MCF 10A (cell line): ENCODE measurements at places on chromosomes 12 and 14. TPM values are rescaled to one million over a fixed set of nuclear protein-coding genes. Genes with fewer than 3 reads are reported as not detected.
A peak's percentile ranks its signal among the peaks of the same experiment; 100 is the strongest.

FOXN4 gene
- total RNA-seq, result not detected in 2 replicates

RPL10L gene
- not detected in 2 replicates for total RNA-seq

DNA sequence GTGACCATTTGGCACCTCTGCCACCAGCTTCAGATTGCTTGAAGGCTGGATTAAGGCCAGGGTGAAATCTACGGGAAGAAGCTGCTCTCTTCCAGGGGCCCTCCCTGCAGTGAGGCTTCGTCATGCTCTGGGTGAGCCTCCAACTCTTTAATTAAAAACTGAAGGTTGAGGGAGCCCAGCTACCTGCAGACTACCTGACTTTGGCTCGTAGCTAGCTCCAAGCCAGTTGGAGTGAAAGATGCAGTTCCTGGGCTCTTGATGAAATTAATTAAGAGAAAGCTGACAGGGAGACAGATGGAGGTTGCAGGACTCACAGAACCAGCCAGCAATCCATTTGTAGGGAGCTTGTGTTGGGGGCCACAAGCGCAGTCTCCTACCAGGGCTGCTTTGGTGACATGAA, 168.5 kb upstream of the SFSWAP start:
- H3K36me3 ChIP-seq, result no peaks in the 10 kb centered on the region
- H3K27me3 ChIP-seq, result peaks cover 24% of the 10 kb centered on the region
- no peaks in the 10 kb centered on the region for H3K4me1 ChIP-seq
- no peak for DNase-seq
- no peak overlapping the region for H3K27ac ChIP-seq

- DNase-seq, result peak; percentile 65
- no peaks in the 10 kb centered on the region for H3K27me3 ChIP-seq
- H3K4me1 ChIP-seq, result peaks cover 6% of the 10 kb centered on the region
- H3K4me3 ChIP-seq, result no peak overlapping the region
- peaks cover 22% of the 10 kb centered on the region for H3K36me3 ChIP-seq
- peak overlapping the region; percentile 0 for H3K27ac ChIP-seq
These were observed 16.5 kb downstream of the HEBP1 start for GRCh38 chr12:12983420-12984035.

PLEKHH1 gene
- 5.8 and 6.0 TPM in 2 replicates for total RNA-seq

EP400 gene
- total RNA-seq, result 52.4 and 54.8 TPM in 2 replicates

GRCh38 chr12:17370621-17371020, 719.4 kb downstream of the RERGL start:
- H3K36me3 ChIP-seq, result no peaks in the 10 kb centered on the region
- no peak for DNase-seq
- H3K4me3 ChIP-seq, result no peak overlapping the region
- no peak overlapping the region for H3K27ac ChIP-seq
- no peaks in the 10 kb centered on the region for H3K4me1 ChIP-seq
- no peaks in the 10 kb centered on the region for H3K27me3 ChIP-seq

ARMH4 gene
- total RNA-seq, result not detected in 2 replicates

DLK1 gene
- not detected in 2 replicates for total RNA-seq

PCED1B gene
- 5.1 and 9.6 TPM in 2 replicates for total RNA-seq

GRCh38 chr14:23481362-23481970, 12.0 kb downstream of the NGDN start:
- H3K4me1 ChIP-seq, result no peaks in the 10 kb centered on the region
- H3K27ac ChIP-seq, result no peak overlapping the region
- peak; percentile 42 for DNase-seq
- no peaks in the 10 kb centered on the region for H3K27me3 ChIP-seq
- no peak overlapping the region for H3K4me3 ChIP-seq

DNA sequence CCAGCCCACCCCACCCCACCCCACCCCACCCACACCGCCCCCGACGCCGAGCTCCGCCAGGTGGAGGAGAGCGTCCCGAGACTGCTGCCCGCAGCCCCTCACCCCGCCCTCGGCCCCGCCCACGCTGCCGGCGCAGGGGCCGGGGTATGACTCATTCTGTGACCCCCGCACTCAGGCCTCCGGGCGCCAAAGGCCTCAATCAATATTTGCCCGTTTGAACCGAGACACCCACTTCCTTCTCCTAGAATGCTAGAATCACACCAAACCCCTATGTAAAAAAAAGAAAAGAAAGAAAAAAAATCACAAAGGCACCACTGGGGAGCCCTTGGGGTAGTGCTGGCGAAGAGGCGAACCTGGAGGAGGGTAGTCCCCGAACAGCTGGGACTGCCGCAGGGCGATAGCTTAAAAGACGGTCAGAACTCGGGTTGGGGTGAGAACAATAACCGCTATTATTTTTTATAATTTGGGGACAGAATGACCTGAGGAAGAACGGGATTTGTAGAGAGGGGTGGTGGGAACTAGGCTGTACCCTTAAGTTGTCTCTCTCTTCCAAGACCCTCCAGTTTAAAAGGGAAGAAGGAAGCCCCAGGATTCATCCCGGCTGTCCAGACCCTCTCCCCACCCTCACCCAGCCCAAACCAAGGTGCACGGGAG, 894 bp downstream of the KRT8 start:
- H3K4me3 ChIP-seq, result peak overlapping the region; percentile 76
- H3K27me3 ChIP-seq, result no peaks in the 10 kb centered on the region
- peak; percentile 68 for DNase-seq
- H3K36me3 ChIP-seq, result peaks cover 28% of the 10 kb centered on the region

GRCh38 chr14:20681348-20682126, 2.8 kb upstream of the RNASE4 start:
- no peak overlapping the region for H3K4me3 ChIP-seq
- H3K27ac ChIP-seq, result no peak overlapping the region
- H3K4me1 ChIP-seq, result peaks cover 27% of the 10 kb centered on the region
- peak; percentile 87 for DNase-seq
- H3K36me3 ChIP-seq, result peaks cover 11% of the 10 kb centered on the region

DNA sequence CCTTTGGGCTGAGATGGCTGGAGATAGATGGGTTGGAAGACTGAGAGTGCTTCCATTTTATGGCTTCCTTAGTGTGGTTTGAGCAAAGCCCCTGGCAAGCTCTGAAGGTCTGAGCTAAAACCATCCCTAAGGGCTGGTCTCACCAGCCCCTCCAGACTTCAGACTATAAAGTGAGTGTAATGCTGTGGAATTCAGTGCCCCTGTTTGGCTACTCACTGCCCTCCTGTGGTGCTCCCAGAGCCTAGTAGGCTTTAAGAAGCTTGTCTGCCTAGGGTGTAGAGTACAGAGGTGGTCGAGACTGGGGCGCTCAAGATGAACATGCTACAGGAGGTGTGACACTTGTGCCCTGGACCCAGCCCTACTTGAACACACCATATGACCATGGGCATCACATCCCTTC, 246.7 kb upstream of the FKBP4 start:
- no peak for DNase-seq
- H3K4me1 ChIP-seq, result no peaks in the 10 kb centered on the region
- H3K27me3 ChIP-seq, result peaks cover 11% of the 10 kb centered on the region
- no peaks in the 10 kb centered on the region for H3K36me3 ChIP-seq
- H3K27ac ChIP-seq, result no peak overlapping the region

NRXN3 gene
- not detected in 2 replicates for total RNA-seq

- H3K4me3 ChIP-seq, result no peak overlapping the region
- no peak overlapping the region for H3K27ac ChIP-seq
- no peaks in the 10 kb centered on the region for H3K36me3 ChIP-seq
- peak; percentile 64 for DNase-seq
- no peaks in the 10 kb centered on the region for H3K4me1 ChIP-seq
These were observed 95.9 kb upstream of the PPP2R5C start for GRCh38 chr14:101665478-101666078.

ATP6V1D gene
- 70.7 and 74.1 TPM in 2 replicates for total RNA-seq

GRCh38 chr12:108910336-108910735, 30.4 kb downstream of the DAO start:
- H3K36me3 ChIP-seq, result no peaks in the 10 kb centered on the region
- no peak overlapping the region for H3K4me3 ChIP-seq

- H3K36me3 ChIP-seq, result no peaks in the 10 kb centered on the region
- no peaks in the 10 kb centered on the region for H3K27me3 ChIP-seq
- peak overlapping the region; percentile 37 for H3K27ac ChIP-seq
- DNase-seq, result peak; percentile 12
These were observed 306.6 kb upstream of the ATP2B1 start for GRCh38 chr12:90015228-90015627.

DNA sequence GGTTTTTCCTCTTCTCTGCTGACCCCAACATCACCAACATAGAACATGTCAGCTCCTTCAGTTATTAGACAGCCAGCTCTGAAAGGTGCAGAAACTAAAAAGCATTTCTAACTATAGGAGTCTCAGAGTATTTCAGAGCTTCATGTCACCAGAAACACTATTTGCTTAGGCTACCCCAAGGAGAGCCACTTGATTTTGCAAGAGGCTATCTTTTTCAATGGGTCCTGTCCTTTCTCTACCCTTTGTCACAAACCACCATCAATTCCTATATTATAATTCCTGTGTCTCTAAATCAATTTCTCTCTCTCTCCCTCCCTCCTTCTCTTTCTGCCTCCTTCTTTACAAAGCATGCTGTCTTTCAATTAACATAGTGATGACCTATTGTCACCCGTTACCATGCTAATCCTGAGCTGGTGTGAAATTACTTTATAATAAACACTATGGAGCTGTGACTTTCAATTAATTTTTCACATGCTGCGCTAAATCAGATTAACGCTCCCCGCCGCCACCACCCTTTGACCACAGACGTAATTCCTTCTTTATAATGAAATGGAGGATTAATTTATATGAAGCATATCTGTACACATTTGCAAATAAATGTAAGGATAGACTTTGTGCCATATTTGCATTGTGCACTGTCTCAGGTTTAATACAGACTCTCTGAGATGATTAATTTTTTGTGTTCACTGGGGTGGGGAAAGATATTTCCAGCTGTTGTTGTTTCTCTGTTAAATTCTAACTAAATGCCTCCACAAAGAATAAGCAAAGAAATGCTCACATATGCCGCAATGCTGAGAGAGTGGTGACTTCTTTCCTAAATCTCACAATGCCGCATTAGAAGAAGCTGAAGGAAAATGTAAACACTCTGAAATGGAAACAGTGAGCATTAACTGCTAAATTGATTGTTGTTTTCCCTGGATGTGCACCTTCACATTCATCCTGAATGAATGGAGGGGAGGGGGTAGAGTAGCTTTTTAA, 418.6 kb downstream of the PDZRN4 start:
- H3K4me1 ChIP-seq, result no peaks in the 10 kb centered on the region
- no peak overlapping the region for H3K27ac ChIP-seq
- H3K36me3 ChIP-seq, result no peaks in the 10 kb centered on the region
- H3K27me3 ChIP-seq, result peaks cover 9% of the 10 kb centered on the region
- no peak overlapping the region for H3K4me3 ChIP-seq

GRCh38 chr12:1662761-1663439, 28.0 kb upstream of the ADIPOR2 start:
- no peaks in the 10 kb centered on the region for H3K27me3 ChIP-seq
- H3K4me3 ChIP-seq, result peak overlapping the region; percentile 56
- no peak for DNase-seq
- peak overlapping the region; percentile 28 for H3K27ac ChIP-seq
- peaks cover 9% of the 10 kb centered on the region for H3K4me1 ChIP-seq

DNA sequence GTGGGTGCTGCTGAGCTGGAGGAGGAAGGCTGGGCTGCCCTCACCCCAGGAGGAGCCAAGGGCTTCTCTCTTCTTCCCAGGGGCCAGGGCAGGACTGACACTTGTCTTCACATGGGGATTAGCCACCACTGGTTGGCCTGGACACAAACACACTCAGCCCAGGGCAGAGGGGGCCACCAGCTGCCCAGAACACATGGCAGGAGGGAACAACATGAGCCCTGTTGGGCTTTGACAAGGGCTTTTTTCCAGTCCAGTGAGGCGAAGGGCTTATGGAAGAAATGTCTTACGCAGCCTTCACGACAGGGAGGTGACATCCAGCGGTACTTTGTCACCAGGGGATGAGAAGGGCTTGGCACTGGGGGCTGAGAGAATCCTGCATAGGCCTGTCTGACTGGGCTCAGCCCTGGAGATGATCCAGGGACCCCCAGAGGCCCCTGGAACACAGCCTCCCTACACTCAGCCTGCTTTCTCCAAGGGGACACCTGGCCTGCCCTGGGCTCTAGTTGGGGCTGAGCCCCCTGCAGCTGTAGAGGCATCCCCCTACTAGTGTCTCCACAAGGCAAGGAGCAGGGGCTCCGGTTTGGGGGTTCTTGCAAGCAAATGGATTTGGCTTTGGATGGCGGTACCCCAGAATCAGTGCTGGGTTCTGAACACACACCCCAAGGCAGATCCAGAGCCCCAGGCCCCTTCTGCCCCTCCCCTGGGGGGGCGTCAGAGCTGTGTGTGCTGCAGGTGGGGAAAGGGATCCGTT, 18.9 kb downstream of the ARL6IP4 start:
- H3K27me3 ChIP-seq, result no peaks in the 10 kb centered on the region
- H3K27ac ChIP-seq, result no peak overlapping the region
- H3K36me3 ChIP-seq, result no peaks in the 10 kb centered on the region
- no peak overlapping the region for H3K4me3 ChIP-seq

CARMIL3 gene
- total RNA-seq, result 0.20 TPM in 1 of 2 replicates, not detected in the other

OR4Q2 gene
- total RNA-seq, result not detected in 2 replicates

DNA sequence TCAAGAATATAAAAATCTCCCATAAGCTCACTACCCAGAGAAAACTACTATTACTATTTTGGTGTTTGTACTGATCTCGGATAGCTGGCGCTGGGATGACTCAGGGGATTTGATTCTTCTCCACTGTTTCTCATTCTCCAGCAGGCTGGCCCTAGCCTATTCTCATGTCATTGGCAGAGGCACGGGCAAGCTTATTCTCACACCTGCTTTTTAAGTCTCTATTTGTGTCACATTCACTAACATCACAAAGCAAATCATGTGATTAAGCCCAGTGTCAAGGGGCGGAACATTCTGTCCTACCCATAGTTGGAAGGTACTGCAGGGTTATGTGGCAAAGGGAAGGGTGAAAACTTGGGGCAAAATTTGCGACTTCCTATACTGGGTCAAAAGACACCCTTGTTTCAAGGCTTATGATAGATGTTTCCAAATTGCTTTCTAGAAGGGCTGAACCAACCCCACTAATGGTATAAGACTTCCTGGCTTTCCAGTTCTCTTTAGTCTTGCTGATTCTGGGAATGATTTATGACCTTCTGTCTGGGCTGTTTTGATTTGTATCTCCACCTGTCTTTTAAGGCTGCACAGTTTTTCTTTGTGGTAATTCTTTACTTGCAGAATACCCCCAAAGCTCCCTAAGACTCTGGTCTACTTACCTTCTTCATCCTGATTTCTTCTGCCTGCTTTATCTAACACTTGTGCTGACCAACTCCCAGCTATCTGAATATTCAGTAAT, 406.4 kb downstream of the NRXN3 start:
- DNase-seq, result no peak
- no peak overlapping the region for H3K27ac ChIP-seq
- no peak overlapping the region for H3K4me3 ChIP-seq
- no peaks in the 10 kb centered on the region for H3K27me3 ChIP-seq
- peaks cover 4% of the 10 kb centered on the region for H3K36me3 ChIP-seq

TAS2R19 gene
- total RNA-seq, result 2.7 and 3.4 TPM in 2 replicates

DNA sequence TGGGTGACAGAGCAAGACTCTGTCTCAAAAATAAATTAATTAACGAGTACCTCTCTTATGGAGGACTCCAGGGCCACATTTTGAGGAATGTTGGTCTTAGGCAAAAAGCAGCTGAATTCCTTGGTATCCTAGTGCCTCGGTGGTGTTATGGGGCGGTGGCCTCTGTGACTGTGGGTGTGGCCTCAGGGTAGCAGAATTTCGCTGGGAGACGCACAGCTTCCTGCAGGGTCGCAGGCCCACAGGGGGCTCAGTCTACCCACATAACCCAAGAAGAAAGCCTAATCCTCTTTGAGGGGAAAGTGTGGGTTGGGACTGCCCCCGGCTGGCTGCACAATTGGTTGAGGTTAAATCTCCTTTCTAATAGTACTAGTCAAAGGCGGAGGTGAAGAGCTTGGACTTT, 11.2 kb upstream of the SERPINA4 start:
- no peaks in the 10 kb centered on the region for H3K4me1 ChIP-seq
- H3K27me3 ChIP-seq, result no peaks in the 10 kb centered on the region
- H3K27ac ChIP-seq, result no peak overlapping the region
- H3K4me3 ChIP-seq, result no peak overlapping the region
- no peak for DNase-seq
- no peaks in the 10 kb centered on the region for H3K36me3 ChIP-seq
